Pulmonary artery endothelial cell (primary cell): ENCODE measurements at places on chromosomes 12 and 14.

DNA sequence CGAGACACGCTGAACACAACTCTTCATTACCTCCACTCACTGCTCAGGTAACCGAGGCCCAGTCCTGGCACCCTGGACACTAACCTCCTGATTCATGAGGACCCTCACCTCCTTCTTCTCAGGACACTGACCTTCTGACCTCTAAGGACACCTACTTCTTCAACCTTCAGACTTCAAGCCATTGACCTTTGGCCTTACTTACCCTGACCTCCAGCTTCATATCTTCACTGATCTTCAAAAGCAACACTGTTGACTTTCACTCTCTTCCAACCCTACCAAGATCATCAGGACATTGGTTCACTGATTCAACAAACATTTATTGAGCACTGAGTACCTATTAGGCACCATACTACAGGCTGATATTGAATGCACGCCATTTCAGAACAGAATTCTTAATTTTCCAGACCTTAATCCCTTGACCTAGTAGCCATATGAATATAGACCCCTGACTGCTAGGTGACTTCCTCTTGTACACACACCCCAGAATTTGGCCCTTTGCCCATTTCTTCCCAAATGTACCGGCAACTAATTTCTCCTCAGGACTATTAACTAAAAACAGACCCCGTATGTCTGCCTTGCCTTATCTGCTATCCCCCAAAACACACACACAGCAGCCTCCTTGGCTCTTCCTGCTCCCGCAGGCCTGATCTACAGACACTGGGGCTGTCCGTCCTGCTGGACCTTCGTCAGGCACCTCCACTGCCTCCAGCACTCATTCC is 5.8 kb downstream of the ARHGEF40 start:
- no peak for DNase-seq

DNA sequence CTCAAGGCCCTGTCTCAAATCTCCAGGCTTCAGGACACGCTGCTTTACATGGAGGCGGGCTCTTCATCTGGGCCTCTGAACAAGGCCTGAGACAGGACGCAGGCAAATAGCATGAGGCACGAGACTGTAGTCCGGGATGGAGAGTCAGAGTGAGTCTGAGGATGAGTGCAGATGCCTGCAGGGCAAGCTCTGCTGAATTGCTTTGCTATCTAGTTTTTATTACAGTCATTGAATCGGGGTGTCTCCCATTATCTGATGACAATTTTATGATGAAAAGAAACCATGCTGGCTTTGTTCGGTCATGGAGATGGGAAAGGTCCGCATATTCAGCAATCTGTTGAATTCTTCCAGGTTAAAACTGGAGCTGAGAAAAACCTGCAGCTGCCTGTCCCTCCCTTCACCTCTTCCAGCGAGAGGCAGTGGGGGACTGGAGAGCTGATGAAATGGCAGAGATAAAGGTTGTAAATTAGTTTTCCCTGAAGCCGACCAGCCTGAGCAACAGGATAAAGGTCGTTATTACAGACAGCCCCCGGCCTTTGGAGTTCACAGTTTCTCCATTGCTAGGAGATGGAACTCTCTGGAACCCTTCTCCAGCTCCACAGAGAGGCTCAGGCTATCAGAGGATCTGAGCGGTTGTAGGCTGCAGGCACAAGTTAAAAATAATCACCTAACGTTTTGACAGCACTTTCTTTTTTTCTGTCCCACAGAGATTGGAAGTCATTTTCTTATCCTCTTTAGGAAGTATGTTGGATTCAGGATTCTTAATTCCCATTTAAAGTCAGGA is 1.3 kb upstream of the ADGRD1 start:
- DNase-seq = no peak

GRCh38 chr12:82203086-82203485 is 155.1 kb downstream of the CCDC59 start:
- DNase-seq = no peak

DNA sequence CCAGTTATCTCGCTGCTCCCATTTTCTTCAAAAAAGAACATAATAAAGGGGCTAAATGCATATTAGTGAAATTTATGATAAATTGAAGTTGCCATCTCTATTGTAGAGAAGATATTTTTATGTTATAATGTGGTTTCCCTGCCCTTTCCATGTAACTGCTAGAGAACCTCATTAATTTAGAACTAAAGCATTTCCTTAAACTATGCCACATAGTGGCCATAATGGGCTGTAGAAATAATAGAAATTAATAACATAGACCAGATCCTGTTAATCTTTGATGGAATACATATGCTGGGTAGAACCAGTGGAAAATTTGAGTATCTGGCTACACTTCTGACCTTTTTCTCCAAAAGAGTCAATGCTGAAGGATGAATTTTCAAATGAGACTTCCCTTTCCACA is 376.7 kb downstream of the PDZRN4 start:
- no peak for DNase-seq

DNA sequence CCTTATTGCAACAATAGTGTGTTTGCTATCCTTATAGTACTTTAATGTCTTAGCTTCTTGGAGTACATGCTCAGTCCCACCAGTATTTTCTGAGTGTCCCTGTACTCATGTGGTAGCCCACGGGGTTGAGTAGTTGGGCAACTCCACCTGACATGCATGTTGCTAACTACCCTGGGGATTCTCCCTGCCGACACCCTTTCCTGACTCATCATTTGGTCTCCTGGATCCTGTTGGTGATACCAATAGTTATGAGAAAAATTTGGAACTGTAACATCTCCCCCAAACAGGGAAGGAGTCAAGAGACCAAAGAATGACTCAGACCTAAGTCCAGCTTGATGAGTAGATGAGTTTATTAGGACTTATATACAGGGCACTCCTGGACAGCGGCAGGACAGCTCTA is 101.6 kb downstream of the BRMS1L start:
- DNase-seq = no peak

DNA sequence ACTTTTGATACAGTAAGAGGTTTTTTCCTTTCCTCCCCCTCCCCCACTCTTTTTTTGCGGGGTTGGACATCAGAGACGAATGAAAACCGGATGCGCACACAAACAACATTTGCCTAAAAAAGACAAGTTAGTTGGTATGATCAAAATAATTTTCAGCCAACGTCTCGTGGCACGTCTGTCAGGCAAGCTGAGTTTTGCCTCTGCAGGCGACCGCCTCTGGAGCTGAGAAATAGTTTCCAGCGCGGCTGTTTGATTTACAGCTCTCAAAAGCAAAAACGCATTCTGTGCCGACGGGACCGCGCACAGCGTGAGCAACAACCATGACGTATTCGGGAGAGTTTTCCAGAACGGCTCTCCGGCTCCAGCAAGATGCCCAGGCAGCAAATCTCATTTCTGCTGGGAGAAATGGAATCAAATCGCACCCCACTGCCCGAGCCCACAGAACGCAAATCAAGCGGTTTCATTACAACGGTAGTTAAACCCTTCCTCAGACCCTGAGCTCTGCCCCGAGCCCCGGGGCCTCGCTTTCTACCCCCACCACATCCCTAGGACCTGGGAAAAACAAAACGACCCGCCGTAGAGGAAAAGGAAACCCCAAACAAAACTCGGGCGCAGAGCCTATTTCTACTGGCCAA is 14.2 kb upstream of the CALM1 start:
- no peak for DNase-seq

DNA sequence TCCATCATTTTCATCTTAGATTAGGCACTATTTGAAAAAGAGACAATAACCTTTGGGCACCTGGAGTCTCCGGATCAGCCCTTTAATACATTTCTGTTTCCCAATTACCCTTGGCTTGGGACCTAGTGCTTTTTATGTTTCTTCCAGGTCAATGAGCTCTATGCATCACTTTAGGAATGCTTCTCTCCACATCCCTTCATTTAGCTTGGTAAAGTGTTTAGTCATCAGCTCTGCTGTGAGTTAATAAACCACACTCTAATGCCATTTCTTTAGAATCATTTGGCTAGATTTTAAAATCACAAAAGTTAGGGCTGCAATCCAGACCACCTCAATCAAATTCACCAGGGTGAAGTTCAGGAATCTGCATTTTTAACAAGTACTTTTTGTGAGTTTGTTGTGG is 41.7 kb downstream of the RASSF9 start:
- DNase-seq = no peak

GRCh38 chr12:64931981-64932380 is 107.5 kb downstream of the TBC1D30 start:
- DNase-seq = no peak

GRCh38 chr12:32223941-32224340 is 117.3 kb downstream of the BICD1 start:
- DNase-seq = no peak

GRCh38 chr12:18990856-18991255 is 138.7 kb upstream of the PLEKHA5 start:
- DNase-seq = no peak

- no peak for DNase-seq
Measured at GRCh38 chr14:95040708-95041476, 116.4 kb downstream of the DICER1 start.

DNA sequence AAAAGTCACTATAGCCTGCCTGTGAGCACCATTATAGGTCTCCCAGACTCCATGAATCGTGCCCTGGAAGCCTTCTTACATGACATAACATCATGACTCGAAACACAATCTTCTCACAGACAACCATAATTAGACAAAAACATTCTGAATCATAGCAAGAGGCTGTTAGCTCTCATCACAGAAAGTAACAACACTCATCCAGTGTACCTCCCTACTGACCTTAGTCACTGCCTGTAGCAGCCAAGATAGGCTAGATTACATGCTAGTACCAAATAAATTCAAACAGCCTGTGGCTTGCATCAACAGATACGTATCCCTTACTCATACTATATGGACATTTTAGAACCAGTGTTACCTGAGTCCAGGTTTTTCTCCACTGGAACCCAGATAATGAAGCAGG is 663.8 kb upstream of the FOXG1 start:
- DNase-seq = no peak

- DNase-seq = no peak
Measured at GRCh38 chr14:61997161-61997560, 234.9 kb downstream of the SNAPC1 start.

- DNase-seq = no peak
Measured at GRCh38 chr14:92539419-92539818, 25.8 kb downstream of the RIN3 start.

DNA sequence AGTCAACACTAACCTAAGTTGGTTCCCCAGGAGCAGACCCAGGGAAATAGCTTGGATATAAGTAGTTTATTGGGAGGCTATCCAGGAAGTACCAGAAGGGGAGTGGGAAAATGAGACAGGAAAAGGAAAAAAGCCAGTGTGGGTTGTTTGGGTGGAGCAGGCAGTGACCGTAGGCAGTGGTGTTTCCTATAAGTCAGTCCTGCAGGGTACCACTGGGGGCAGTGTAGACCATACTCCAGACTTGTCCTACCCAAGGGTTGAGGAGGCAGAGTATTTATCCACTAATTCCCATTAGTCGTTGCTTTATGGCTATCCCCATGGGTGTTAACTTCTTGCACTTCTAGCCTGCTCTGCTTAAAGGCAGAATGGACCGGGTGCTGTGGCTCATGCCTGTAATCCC is 6.4 kb upstream of the CCDC60 start:
- DNase-seq = no peak

DNA sequence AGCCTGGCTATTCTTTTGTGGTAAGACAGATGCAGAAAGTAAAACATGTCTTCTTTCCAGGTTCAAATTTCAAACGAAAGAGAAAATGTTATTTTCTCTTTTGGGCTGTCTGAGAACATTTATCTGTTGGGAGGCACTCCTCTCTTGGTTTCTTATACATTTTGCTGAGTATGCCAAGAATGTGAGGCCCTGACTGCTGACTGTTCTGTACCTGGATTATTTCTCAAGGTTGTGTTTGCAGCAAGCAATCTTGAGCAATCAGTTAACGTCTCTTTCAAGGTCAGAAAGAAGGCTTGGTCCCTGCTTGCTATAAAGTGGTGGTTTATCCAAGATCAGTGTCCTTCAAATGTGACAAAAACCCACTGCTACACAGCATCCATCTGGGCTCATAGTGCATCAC is 9.8 kb downstream of the SSTR1 start:
- no peak for DNase-seq

DNA sequence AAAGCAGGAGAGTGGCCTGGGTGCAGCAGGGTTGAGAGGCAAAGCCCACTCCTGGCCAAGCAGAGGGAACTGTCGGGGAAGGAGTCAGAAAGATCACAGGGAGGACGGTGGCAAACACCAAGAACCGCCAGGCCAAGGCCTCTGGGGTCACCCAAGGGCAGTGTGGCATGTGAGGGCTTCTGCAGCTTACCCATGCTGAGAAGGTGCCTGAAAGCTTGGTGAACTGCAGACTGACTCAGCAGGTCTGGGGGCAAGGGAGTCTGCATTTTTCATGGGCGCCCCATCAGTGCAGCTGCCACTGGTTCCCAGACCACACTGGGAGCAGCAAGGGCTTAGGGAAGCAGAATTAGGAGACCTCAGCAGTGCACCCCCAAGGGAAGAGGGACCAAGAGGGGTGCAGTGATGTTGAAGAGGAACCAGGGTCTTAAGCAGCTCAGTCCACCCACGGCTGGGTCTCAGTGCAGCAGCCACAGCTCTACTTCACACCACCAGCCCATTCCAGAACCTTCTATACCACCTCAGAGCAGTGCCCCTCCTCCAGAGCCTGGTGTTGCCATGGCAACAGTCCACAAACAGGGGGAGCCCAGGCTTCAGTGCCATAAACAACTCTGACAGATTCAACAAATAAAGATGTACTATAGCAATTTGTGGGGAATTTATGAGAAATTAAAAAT is 59.4 kb downstream of the ITPK1 start:
- DNase-seq = no peak

- DNase-seq = no peak
Measured at GRCh38 chr12:9992296-9992695, 6.6 kb downstream of the CLEC1B start.

- DNase-seq = no peak
Measured at GRCh38 chr12:93451423-93452158, 9.8 kb upstream of the UBE2N start.

GRCh38 chr12:57577981-57578758 is 12.8 kb upstream of the PIP4K2C start:
- no peak for DNase-seq

- DNase-seq = no peak
Measured at GRCh38 chr14:22225516-22226140, 363.4 kb downstream of the DAD1 start.

- no peak for DNase-seq
Measured at GRCh38 chr12:57491393-57492280, 3.8 kb downstream of the MARS1 start.

- no peak for DNase-seq
Measured at GRCh38 chr12:133106253-133106652, 23.8 kb downstream of the ZNF891 start.
